ENCODE measurements at places on chromosomes 5 and 9.

- DNase-seq: no peak
Observed at GRCh38 chr5:79408028-79408427, 105.9 kb downstream of the HOMER1 start.

DNA sequence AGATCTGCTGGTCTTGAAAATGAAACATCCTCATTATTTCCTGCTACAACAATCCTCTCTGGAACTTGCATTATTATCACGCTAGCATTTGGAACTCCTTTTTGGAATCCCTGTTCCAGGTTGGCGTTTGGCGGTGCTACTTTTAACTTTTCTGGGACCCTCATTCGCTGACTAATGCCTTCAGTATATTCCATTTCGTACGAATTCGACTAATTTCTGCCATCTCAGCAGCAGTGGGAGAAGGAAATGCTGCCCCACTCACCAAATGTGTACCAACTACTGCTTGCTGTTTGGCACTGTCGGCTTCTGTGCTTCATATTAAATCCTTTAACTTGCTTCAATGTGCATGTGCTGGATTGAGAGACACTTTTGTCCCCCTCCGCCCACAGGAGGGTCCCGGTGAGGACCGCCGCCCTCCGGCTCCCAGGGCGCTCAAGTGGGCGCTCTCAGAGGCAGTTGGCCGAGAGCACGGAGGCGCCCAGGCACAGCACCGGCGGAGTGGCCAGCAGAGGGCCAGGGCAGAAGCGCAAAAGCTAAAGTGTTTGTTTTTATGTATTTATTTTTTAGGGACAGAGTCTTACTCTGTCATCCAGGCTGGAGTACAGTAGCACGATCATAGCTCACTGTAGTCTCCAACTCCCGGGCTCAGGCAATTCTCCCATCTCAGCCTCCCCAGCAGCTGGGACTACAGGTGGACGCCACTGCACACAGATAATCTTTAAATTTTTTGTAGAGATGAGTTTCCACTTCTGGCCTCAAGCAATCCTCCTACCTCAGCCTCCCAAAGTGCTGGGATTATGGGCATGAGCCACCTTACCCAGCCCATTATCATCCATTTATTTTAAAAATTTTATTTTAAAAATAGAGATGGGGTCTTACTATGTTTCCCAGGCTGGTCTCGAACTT is 11.9 kb downstream of the PDE6A start:
- no peak for DNase-seq

DNA sequence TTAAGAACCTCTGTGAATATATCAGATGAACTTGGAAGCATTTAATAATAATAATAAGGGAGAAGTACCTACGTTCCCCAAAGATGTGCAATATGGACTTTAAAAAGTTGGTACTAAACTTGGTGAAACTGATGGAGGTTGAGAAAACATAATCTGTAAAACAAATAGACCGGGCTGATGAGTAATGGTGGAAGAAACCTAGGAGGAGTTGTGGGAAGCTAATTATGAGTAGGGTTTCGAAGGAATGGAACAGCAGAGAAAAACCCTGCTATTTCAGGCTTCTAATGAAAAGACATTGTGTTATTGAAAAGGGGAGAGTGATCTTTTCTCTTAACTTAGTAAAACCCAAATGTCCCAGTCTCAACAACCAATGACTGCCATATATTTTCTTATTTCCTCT is 229.3 kb downstream of the PCSK1 start:
- DNase-seq: no peak

DNA sequence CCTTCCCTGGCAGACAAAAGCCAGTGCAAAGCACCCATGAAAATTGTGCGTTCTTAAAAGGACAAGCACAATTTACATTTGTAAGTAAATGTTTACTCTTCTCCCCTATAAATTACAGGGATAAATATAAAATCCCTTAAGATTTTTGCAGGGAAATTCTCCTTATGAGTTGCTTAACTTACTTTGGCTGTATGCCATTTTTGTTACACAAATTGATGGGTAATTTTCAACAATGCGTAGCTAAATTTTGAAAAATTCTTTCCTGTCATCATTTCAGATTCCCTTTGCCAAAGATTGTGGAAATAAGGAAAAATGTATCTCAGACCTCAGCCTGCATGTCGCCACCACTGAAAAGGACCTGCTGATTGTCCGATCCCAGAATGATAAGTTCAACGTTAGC is 64.2 kb upstream of the ITGA2 start:
- no peak for DNase-seq

DNA sequence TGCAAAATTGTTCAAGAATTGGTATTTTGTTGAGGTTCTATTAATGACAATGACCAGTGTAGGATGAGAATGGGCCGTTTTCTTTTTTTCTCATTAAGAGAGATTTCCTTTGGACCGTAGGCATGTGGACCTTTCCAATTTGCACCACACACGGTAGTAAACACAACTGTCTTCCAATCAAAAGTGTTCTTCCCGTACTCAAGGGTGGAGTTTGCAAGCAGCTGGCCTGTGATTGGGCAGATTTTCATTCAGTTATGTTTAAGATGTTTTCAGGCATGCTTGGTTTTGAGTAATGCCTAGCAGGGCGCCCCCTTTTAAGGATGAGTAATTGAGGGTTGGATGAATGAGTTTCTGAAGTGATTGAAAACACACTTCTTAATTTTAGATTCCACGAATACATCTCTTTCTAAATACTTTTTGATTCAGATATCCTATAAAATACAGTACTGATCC is 2.5 kb downstream of the KDM3B start:
- no peak for DNase-seq

DNA sequence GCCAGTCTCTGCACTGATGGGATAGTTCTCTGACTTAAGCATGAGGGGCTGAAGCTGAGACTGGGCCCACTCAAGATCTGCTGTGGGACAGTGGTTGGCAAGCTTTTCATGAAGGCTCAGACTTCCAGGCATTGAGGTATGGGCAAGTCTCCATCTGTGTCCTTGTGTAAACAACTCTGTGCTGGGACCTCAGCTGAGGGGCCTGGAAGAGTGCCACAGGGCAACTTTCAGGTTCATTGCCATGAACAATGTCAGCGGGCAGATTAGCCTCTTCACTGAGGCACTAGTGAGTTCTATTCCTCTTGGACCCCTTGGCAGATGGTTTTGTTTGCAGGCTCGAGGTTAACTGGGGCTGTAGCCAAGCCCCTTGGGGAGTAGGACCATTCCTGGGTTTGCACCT is 127.1 kb downstream of the MRPS30 start:
- DNase-seq: no peak

DNA sequence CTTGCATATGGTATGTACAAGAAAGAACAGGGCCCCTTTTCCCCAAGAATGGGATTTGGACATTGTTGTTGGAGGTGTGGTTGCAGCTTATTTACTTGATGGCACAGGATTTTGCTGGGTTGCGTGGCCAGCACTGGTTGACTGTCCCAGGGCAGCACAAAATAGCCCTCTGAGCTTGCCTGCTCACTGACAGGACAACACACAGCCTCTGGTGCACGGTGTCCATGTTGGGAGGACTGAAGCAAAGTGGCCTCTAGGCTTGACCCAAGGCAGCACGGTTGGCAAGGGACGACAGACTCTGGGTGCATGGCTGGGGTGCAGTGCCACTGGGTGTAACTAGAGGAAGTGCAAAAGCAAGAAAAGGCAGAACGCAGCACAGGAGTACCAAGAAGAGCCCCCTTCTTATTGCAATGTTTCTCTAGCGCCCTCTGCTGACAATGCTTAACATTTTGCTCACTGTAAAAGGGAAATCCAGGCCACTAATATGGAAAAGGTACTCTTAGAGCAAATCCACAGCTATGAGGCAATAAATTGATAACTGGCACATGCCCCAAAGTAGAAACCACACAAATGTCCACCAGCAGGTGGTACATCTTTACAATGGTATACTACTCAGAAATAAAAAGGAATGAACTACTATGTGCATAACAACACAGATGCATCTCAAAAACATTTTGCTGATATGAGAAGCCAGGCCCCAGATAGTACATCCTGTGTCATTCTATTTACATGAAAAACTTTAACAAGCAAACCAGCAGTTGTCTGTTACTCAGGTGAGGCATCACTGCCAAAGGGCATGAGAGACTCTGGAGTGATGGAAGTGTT is 47.4 kb upstream of the BARX1 start:
- peak; percentile 60 for DNase-seq

DNA sequence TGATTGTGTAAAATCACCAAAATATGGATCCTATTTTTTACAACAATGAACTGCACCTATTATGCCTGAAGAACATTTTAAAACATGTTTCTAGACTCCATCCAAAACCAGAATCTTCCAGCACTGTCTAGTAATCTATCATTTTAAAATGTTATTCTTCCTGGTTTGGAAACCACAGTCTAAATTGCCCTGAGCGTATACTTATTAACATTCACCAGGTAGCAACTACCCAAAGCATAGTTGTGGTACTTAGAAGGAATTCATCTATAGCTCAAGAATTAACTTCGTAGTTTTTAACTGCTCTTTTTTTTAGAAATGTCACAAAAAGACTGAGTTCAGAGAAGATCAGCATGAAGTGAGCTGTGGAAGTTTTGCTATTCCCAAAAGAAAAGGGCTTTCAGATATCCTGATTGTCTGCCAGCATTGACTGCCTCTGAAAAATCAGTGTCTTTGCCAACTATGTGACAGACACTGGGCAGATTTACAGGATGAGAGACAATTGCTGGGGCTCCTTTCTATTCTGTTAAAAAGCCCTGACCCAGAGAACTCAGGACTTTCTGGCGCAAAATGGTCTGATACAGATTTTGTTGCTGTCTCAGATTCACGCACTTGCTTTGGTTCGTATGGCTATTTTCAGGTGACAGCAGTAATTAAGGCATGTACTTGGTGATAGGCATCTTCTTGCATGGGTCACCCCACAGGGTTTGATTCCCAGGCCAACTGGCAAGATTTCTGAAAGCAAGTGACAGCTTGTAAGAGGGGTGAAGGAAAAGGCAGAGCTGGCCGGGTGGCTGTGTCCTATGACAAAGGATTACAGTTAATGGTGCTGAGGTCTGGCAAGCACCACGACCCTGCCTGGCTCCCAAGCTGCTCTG is 152.5 kb upstream of the RAI14 start:
- DNase-seq: no peak

DNA sequence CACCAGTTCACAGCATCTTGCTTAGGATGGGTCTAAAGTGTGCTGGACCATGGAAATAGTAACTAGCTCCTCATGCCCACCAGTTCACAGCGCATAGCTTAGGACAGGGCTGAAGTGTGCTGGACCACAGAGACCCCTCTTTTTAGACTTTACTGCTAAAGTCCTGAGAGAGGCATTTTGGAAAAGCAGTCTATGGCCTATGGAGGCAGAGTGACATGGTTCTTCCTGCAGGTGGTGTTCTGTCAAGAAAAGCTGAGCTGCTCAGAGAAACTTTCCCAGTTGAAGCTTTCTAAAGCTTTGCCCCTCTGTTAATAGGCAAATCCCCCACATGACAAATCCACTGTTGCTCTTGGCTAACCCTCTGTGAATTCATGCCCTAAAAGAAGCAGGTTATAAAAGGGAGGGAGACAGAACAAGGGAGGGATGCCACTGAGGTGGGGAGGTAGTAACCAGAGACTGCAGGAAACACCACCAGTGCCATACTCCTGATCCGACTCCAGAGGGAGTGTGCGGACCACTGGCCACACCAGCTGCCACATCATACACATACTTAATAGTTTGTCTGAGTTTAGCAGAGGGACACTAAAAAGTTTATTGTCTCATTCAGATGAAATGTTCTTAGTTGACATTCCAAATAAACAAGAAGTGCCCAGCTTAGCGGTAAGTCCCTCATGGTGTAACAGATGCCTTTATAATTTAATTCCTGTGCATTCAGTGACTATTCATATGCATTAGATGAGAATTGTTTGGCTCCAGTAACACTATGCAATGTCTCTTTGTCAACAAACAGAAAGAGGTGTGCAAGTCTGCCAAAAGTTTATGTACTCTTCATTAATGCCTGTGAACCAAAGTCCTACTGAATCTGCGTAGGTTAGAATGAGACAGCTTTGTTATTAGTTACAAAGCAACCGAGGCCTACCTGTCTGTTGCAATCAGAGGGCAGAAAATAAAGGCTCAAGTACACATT is 236.2 kb upstream of the NFIL3 start:
- no peak for DNase-seq

- DNase-seq: no peak
Observed at GRCh38 chr5:172939071-172939470, 20.2 kb upstream of the RPL26L1 start.

DNA sequence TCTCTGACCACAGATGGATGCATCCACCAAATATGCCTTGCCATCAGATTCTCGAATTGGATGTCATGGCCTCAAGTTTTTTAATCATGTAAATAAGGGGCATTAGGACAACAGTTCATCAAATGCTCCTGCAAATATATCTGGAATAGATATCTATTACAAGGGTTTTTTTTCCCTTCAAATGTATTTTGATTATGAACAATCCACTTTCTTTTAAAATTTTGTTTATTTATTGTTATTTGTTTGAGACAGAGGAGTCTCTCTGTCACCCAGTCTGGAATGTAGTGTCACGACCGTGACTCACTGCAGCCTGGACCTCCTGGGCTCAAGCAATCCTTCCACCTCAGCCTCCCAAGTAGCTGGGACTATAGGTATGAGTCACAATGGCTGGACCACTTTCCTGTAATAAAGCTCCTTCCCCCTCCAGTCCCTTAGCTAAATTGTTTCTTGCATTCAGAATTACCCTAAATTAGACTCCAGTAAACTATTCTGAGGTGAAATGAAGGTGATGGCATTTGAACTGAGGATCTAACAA is 1412.1 kb downstream of the EFNA5 start:
- no peak for DNase-seq

GRCh38 chr9:77427256-77427927 is 220.7 kb downstream of the GNA14 start:
- no peak for DNase-seq

GRCh38 chr9:111102793-111103464 is 64.7 kb upstream of the LPAR1 start:
- DNase-seq: no peak

GRCh38 chr5:8726383-8727036 is 819.4 kb downstream of the SEMA5A start:
- no peak for DNase-seq

DNA sequence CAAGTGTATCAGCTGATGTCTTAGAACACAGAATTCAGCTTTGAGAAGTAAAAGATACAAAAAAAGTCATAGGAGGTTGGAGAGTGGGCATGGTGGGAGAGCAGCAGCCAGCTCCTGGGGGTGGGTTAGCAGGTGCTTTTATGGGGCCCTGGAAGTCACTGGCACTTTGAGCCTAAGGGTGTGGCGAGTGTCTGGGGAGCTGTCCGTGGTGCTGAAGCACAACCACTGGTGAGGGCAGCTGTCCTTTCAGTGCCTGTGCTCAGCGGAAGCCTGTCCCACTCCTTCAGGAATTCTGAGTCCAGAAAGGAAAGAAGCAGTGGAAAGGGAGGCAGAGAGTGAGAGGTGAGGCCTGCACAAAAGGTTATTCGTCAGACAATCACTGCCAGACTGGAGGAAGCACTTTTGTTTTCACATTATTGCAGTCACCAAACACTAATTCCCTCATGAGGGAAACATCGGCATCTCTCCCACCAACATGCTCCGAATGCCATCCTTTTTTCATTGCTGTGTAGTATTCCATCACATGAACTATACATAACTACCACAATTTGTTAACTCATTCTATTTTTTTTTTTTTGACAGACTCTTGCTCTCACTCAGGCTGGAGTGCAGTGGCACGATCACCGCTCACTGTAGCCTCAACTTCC is 59.4 kb upstream of the RAPGEF1 start:
- DNase-seq: no peak

- DNase-seq: no peak
Observed at GRCh38 chr9:31674264-31674663, 710.2 kb upstream of the ACO1 start.

- DNase-seq: no peak
Observed at GRCh38 chr5:118687661-118688621, 300.4 kb downstream of the DTWD2 start.

Measured in NCI-H1417 treated with DMSO at 0.1 percent for 48 hours (cell line).